ENCODE measurements at places on chromosomes 7 and 10.

DNA sequence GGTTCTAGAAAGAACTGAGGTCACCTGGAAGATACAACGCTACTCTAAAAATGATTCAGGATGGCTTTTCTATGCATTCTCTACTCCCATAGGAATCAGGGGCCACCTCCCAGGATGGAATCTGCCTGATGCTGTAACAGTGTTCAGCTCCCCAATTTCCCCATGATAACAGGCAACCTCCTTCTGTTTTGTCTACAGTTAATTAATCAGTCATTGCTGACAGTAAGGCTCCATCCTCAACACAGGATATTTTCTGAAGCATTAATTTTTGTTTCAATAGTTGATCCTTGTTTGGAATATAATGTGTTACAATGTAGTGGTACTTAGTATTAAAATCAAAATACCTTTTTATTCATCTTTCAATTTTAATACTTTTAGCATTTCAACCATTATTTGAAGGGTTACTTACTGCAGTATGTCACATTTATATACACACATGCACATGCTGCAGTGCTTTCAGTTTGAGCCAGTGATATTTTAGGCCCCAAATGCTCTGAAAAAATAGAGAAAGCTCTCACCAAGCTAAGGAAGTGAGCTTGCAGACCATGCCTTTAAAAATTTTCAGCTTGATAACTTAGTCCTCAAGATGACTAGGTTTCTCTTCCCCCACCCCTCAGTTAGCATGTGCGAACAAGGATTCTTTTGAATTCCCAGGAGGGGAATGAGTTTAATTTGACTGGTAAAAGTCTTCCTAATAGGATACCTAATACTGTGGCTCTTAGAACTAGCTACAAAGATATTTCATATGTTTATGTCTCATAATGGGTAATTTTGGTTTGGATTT, 592 bp upstream of the PIK3CG start:
- peak; percentile 73 for DNase-seq

DNA sequence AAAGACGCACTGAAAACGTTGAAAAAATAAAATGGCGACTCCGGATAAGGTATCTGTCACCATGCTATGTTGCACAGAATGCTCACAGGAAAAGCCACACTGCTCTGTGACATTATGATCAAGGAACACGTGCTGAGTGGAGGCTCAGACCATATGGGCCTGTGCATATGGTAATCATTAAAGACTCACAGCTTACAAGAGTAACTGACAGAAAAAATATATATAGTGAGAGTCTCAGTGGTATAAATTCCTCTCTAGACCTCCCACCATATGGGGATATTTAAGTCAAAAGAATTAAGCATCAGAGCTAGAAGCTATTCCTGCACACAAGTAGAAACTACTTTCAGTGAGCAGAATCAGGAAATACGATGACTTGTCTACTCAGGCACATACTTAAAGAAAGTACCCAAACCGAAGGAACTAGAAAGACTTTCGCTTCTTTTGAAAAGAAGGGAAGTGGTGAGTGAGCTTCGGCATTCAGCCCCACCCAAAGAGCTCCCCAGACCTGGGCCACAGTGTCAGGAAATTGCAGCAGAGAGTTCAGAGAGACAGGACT, 65.1 kb upstream of the MPP7 start:
- DNase-seq = no peak

- no peak for DNase-seq
Observed at GRCh38 chr7:133528796-133529195, 275.9 kb downstream of the EXOC4 start.

DNA sequence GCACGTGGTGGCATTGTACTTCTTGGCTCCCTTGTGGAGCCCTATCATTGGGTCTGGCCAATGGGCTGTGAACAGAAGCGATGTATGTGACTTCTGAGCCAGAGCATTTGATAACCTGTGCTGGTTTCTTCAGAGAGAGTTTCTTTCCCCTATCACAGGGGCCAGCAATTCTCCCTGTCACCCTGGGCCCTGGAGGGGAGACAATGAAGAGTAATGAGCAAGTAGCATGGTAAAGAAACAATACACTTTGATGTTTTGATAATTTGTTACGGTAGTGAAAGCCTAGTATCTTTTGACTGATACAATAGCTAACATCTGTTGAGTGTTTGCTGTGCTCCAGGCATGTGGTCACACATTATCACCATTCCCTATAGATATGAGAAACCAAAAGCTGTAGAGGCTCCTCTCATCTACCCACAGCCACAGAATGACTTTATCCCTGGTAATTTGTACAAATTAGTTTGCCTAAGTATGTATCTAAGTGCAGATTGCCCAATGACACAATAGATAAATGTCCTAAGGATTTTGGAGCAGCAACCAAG, 113.4 kb upstream of the SVIL start:
- DNase-seq = no peak

- DNase-seq = no peak
Observed at GRCh38 chr7:115449689-115450088, 527.8 kb downstream of the MDFIC start.

- no peak for DNase-seq
Observed at GRCh38 chr10:2856598-2856997, 210.8 kb upstream of the PFKP start.

- peak; percentile 37 for DNase-seq
Observed at GRCh38 chr10:80104066-80104926, 25.8 kb downstream of the TMEM254 start.

GRCh38 chr7:125154930-125155329, 225.3 kb upstream of the POT1 start:
- no peak for DNase-seq

- no peak for DNase-seq
Observed at GRCh38 chr10:130739757-130740145, 571.8 kb downstream of the TCERG1L start.

DNA sequence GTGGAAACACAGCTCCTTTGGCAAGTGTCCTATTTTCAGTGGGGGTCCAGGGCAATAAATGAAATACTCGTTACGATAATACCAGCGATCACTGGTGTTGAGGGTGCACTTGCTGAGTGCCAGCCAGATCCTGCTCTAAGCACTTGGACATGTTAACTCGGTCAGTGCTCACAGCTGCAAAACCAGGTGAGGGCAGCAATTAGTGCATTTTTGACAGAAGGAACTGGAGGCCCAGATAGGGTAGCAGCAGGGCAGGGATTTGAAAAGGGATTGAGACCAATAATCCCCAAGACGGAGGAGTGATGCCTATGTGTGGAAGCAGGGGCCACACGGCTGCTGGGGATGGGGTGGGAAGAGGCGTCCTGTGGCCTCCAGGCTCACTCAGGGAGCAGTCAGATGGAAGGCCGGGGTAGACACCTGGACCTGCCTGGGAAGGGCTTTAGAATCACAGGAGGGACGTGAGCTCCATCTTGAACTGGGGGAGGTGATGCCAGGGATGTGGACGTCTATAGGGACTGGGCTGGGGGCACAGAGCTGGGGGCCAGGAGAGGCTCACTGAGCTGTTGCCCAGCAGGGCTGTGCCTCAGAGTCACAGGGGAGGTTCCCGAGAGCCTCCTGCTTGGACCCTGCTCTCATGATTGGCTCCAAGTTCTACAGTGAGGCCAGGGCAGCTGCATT, 14.3 kb downstream of the PTPRE start:
- no peak for DNase-seq

- no peak for DNase-seq
Observed at GRCh38 chr7:37643876-37644275, 39.7 kb upstream of the GPR141 start.

DNA sequence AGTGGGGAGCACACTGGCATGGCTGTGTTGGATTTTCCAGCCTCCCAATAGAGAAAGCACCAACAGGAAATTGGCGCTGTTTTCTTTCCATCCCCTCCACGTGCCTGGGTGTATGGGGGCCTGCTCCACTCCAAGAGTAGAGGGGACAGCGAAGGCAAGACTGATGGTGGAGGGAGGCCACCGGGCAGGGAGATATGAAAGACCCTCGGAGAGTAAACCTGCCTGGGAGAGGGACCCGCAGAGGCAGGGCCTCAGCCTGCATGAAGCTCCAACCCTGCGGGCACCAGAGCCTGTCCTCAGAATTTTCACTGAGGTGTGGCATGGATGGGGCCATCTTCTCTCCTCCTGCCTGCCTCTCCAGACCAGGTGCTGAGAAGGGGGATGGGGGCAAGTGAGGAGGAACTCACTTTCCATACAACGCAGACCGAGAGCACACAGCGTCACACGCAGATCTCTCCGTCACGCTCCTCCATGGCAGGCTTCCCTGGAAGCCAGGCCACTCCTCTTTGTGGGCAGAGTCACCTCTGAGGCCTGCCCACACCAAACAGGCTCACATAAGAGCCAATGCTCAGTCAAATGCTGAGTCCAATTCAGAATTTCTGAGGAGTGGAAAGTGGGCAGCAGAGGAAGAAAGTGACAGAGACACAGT, 18.8 kb downstream of the ANXA11 start:
- no peak for DNase-seq

DNA sequence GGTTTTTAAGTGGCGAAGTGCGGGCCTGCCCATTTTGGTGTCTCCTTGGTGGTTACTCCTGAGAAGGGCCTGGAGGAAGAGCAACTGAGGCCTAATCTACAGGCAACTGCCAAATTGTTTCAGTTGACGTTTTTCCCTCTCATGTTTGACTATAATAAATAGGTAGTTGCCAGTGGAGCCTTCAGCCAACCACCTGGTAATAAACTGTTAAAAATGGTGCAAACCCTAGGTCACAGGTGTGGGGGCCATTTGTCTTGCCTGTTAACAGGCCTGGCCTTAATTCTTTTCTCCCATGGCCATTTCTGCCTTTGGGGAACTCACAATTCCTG, 3.7 kb downstream of the IKZF1 start:
- peak; percentile 67 for DNase-seq

DNA sequence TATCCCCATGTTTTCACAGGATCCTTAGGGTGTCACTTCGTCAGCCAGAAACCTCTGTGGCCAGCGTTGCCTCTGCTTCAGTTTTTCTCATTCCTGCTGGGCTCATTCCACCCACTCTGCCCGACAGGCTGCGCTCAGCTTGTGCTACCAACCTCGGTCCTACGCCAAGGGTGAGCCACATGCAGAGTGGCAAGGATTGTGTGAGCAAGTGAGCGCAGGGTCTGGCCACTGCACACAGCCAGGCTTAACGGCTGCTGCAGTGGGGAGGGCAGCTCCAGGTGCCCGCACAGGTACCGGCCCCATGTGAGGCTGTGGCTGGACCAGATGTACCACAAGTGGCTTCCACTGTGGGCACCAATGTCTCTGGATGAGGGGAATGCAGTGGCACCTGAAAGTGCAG, 329.2 kb downstream of the AUTS2 start:
- DNase-seq = no peak

DNA sequence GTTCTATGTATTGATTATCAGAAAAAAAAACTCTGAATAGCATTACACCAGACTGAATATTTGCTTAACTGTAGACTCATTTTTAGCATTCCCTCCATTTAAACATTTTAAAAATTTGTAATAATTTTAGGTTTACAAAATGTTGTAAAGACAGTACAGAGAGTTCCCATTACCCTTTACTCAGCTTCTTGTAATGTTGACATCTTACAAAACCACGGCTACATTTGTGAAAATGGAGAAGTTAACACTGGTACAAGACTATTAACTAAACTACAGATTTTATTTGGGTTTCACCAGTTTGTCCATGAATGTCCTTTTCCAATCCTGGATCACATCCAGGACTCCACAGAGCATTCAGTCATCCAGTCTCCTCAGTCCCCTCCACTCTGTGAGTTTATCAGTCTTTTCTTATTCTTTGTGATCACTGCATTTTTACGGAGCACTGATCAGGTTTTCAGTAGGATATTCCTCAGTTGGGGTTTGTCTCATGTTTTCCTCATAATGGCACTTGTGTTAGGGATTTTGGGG, 130.0 kb upstream of the EEPD1 start:
- DNase-seq = no peak

GRCh38 chr10:110684800-110685446, 40.8 kb downstream of the RBM20 start:
- DNase-seq = no peak

DNA sequence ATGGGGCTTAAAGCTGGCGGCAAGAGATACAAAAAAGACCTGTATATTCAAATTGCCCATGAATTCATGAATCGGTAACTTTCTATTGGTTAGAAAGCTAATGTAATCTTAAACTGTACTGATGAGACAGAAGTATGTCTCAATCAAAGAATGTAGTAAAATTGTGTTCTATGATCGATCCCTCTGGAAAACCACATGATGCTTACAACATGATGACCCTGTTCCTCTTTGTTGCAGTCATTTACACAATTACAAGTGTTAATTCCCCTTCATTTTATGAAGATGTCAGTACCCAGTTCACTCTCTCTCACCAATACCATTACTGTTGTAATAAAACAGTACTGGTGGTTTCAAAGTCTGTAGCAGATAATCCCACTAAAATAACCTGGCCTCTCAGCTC, 10.1 kb downstream of the KIF5B start:
- DNase-seq = no peak

DNA sequence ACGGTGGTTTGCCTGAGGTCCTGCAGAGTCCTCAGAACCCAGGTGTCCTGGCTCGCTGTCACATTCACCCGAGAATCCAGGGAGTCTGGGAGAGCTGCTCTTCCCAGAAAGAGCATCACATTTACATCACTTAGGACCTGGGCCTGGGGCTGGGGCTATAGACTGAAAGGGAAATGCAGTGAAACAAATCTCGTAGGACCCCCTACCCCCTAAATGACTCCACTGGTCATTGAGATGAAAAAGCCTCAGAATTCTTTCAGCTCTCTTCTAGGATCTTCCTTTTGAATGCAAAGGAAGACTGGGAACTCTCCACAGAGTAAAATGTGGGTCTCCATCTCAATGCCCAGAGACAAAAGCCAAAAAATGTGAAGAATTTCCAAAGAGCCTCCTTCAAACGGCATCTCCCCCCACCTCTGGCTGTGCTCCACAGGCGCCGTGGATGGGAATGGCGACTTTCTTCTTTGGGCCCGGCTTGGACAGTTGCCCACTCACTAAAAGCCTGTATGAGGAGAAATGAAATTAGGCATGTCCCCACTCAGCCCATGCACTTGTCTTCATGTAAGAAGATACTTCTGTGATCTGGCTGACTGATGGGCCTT, 49.0 kb upstream of the PODXL start:
- DNase-seq = no peak

DNA sequence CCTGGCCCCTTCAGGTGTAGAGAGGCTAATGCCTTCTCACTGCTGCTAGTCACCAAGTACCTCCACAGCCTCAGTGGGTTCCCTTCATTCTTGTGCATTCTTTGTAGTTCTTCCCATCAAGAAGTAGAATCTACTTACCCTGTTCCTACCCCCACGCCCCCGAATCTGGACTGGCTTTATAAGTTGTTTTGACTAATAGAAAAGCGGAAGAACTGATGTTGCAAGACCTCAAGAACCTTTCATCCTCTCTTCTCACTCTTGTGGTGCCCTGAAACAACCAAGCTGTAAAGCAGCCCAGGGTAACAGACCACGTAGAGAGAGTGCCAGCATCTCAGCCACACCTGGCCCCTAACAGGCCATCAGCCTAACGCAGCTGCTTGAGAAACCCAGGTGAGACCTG, 23.2 kb upstream of the LAMB1 start:
- no peak for DNase-seq

DNA sequence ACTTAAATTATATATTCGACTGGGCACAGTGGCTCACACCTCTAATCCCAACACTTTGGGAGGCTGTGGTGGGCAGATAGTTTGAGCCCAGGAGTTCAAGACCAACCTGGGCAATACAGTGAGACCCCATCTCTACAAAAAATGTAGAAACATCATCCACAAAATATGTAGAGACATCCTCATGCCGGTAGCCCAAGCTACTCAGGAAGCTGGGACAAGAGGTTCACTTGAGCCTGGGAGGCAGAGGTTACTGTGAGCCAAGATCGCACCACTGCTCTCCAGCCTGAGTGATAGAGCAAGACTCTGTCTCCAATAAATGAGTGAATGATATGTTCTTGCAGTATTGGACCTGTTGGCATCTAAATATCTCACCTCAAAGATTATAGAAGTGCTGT, 22.6 kb upstream of the TNS3 start:
- no peak for DNase-seq

Measured in NAMALWA (cell line).